ENCODE measurements at places on chromosomes 5 and 9.

DNA sequence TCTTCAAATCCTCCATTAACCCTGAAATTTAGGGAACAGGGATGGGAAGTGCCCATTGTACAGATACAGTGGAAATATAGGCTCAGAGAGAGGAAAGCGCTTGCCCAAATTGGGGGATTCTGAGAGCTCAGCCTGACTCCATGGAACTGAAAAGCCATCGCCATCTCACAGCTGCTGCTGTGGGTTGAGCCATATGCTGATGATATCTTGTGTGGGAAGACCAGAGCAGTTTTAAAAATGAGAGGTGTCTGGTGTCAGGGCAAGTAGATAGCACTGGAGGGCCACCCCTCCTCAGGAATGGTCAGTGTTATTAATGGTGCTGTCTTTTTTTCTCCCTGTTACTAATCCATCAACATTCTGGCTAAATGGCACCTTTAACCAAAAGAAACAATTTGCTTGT, 50.9 kb upstream of the C5orf58 start:
- no peak for DNase-seq

DNA sequence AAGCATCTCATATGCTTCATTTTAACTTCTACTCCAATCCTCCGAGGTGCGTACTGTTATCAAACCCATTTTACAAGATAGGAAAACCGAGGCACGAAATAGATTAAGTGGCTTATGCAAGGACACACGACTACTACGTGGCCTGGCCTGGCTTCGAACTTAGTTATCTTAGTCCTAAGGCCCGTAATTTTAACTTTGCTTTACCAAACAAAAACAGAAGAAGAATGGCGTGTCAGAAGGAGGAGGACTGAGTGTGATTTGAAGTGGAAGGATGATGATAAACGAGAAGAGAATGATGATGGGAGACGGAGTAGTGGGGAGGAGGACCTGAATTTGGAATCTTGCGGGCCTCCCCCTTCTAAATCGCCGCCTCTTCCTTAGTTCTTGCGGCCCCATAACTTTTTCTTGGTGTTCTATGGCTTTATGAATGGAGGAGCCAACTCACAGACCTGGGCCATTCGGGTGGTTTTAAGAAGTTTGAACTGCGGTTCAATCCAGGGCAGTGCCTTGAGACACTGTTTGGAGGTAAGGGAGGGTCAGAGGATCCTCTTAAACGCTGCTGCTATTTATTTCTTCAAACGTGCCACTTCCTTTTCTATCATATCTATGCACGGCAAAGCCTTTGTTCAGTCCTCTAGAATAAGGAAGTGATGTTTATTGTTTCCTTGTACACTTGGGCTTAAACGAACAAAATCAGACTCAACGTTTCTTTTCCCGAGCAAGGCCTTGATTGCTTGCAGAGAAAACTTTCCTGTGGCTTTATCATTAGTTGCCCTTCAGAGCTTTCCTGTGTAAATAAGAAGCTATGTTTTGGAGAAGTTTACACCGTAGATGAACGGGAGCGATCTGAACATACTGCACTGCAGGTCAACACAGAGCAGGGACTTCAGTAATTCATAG, 795 bp downstream of the CNOT8 start:
- DNase-seq, result no peak

DNA sequence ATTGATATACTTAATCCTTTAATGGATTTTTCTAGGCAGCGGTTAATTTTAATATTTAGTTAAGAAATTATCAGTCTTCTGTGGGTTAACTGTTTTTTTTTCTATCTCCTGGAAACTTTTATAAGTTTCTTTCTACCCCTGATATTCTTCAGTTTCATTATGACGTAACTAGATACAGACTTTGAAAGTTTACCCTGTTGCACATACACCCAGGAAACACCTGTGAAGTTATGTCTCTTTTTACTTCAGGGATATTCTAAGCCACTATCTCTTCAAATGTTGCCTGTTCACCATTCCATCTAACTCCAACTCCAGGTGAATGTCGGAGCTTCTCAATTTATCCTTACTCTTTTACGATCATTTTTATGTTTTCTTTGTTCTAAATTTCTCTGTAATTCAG, 329.0 kb downstream of the ICE1 start:
- no peak for DNase-seq

- DNase-seq, result no peak
These were observed 54.4 kb upstream of the FABP6 start for GRCh38 chr5:160174780-160175437.

- no peak for DNase-seq
These were observed 347.5 kb upstream of the CCNG1 start for GRCh38 chr5:163089926-163090325.

DNA sequence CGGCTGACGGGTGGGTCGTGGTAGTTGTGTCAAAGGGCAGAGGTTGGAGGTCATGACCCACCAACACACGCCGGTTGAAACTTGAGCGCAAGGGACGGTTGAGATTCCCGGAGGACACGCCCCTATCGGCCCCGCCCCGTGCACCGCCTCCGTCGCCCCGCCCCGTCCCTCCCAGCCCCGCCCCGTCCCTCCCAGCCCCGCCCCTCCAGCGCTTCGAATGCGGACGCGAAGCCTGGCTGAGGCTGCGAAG, 226 bp upstream of the RANBP17 start:
- no peak for DNase-seq

DNA sequence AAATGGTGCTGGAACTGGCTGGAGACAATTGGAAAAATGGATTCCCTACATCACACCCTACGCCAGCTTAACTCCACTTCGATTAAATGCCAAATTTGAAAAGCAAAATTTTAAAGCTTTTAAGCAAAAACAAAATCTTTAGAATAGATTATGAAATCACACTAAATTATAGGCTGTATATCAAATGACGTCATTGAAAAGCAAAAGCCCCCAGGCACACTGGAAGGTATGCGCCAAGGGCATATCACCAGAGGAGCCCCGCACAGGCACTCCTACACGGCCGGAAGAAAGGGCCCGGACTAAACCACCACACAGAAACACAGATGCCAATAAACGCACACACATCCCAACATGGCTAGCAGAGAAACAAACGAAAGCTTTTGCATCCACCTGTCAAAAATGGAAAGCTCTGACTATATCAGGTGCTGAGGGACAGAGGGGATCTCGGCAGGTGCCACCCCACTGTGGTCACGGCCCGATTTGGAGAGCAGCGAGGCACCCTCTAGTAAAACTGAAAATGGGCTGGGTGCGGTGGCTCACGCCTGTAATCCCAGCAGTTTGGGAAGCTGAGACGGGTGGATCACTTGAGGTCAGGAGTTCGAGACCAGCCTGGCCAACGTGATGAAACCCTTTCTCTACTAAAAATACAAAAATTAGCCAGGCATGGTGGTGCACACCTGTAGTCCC, 17.0 kb upstream of the MXD3 start:
- no peak for DNase-seq

- no peak for DNase-seq
These were observed 13.5 kb upstream of the MAP1B start for GRCh38 chr5:72093824-72094223.

GRCh38 chr9:121395558-121395957, 25.5 kb upstream of the STOM start:
- DNase-seq, result no peak

- DNase-seq, result no peak
These were observed 426.4 kb downstream of the DTWD2 start for GRCh38 chr5:118561971-118562370.

DNA sequence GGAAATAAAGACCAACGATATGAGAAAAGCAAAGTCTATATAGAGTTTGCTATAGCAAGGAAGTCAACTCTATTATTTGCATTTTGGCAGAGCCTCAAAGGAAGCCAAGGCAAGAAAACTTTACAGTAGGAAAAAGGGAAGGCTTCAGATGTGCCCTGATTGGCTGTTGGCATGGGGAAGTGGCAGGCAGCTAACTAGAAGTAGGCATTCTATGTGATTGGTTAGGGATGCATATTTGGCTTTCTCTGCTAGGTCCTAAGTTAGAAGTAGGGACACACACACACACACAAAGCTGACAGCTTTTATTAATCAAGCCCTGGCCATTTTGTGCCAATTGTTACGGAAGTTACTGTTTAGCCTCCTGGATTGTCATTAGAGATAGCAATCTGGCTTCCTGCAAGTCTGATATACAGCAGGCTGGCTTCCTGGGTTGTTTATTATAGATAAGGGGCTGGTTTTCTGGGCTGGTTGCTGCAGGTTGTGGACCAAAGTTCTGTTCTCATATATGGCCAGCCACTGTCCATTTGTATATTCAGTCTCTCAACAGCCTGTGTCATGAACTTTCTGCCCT, 308.1 kb upstream of the GRAMD2B start:
- no peak for DNase-seq

- no peak for DNase-seq
These were observed 25.2 kb upstream of the CTSV start for GRCh38 chr9:97064176-97064575.

DNA sequence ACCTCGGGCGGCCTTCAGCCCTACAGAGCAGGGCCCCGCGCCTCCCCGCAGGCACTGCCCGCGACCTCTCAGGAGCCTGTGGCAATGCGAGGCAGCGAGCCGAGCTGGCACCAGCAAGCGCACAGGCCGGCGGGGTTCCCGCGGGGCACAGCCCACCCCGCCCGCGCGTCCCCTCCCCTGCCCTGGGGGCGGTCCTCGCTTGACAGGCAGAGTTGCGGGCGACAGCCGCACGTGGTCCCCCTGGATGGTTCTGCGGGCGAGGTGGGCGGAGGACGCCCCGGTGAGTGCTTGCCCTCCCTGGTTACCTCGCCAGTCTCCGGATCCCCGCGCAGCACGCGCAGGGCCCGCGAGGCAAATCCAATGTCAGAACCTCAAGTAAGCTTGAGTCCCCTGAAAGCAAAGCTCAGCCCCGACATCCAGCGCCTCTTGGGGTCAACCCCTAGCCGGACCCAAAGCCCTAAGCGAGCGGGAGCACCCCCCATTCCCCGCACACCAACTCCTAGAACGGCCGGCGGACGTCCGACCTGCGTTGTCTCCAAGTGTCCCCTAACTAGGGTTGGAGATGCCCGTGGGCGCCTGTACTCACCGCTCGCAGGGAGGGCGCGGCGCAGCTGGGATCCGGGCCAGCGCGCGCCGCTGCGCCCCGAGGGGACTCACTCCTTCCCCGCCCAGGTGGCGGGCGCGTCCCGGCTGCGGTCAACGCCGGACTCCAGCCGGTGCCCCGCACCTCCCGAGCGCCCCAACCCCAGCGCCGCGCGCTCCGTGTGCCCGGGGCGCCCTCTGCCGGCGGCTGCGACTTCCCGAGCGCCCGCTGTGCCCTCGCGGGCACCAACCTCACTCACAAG, at the start of gene DRD1:
Gene DRD1 (minus strand): TSS at position 123 of the 845 bp plus-strand sequence. CDS start 1,083 bp downstream, outside the sequence.
- DNase-seq, result no peak

DNA sequence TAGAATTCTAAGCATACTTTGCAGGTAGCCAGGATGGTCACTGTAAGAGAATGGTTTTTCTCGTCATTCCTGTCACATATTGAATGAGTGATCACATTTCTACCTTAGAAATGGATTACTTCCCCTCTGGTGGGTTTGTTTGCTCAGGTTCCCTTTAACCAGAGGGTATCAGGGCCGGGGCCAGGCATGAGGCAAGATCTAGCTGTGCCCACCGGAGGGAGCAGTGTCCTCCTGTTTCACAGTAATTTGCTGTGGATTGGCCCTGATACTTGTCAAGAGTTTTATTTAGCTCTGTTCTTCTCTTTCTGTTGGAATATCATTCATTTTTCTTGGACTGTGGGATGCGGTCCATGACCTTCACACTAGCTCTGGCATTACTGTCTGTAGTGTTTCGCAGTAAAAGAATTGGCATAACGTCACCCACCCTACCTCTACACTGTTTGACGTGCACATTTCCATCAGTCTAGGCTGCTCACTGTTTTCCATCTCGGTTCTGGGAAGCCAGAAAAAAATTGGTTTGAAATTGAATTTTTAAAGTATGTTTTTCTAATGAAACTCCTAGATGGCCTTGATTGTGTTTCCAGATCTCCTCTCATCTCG, 42.4 kb upstream of the ZBED3 start:
- no peak for DNase-seq
